Calu3 (cell line): ENCODE measurements at places on chromosomes 13 and 19. TPM values are rescaled to one million over a fixed set of nuclear protein-coding genes. Genes with fewer than 3 reads are reported as not detected.
A peak's percentile ranks its signal among the peaks of the same experiment; 100 is the strongest.

GRCh38 chr13:41408746-41409145 lies 48.6 kb upstream of the RGCC start:
- DNase-seq: no peak

GRCh38 chr19:7989071-7989575 lies 16.3 kb downstream of the ELAVL1 start:
- no peak for DNase-seq

DNA sequence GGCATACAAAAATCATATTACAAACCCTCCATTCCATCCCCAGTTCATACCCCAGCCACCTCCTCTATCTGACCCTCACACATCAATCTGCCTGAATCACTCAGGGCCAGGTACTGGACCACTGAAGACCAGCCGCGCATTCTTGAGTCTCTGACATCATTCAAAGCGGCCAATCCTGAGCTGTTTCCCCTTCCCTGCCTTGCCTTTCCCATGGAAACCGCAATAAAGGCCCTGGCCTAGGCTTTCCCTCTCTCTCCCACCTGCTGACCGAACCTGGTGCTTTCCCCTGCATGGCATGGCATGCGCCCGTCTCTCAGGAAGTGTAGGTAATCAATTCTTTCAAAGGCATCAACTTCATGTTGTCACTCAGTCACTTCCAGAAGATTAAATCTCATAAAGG lies 17.7 kb upstream of the HIF3A start:
- DNase-seq: no peak

GRCh38 chr13:30645629-30646028 lies 27.9 kb downstream of the USPL1 start:
- DNase-seq: no peak

GRCh38 chr19:1074544-1075283 lies 7.7 kb downstream of the ARHGAP45 start:
- DNase-seq: peak; percentile 84

DNA sequence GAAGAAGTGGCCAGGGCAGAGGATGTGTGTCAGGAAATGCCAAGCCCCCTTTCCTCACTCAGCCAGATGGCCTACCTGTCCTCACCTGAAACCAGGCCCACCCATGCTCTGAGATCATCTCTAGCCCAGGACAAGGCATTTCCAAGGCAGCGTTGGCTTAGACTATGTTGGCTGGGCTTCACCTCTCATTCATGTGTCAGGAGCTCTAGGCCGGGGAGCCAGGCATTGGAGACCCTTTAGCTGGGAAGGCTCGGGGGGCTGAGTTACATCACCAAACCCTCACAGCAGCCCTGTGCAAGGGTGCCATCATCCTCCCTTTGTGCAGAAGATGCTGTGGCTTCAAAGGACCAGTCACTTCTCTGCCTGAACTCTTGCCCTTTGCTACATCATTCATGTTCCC lies 40.0 kb downstream of the COL4A2 start:
- no peak for DNase-seq

DNA sequence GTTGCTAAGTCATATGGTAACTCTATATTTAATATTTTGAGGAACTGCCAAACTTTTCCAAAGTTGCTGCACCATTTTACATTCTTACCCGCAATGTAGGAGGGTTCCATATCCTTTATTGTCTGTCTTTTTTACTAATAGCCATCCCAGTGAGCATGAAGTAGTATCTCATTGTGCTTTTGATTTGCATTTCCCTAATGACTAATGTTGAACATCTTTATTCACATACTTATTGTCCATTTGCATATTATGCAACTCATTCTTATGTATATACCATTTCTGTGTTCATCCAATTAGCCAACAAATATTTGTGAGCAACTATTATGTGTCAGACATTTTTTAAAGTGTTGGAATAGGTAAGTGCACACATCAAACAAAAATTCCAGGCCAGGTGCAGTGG lies 20.4 kb upstream of the ATP8A2 start:
- no peak for DNase-seq

GRCh38 chr13:46575818-46576221 lies 22.9 kb downstream of the LRCH1 start:
- DNase-seq: no peak

DNA sequence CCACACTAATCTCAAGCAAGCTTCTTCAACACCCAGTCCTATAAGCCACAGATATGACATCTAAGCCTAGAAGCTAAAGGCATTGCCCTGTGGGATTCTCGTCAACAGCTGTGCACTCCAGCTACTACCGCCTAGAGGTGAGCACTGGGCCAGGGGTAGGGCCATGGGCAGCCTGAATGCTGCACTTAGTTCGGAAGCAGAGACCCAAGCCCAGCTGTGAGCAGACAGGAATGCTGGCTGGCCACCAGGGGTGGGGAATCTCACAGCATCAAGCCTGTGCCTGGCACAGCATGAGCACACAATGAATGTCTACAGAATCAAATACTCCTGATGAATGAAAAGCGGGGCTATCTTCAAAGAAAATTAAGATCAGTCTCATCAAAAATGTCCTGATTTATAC lies 167.5 kb upstream of the UBL3 start:
- DNase-seq: no peak

DNA sequence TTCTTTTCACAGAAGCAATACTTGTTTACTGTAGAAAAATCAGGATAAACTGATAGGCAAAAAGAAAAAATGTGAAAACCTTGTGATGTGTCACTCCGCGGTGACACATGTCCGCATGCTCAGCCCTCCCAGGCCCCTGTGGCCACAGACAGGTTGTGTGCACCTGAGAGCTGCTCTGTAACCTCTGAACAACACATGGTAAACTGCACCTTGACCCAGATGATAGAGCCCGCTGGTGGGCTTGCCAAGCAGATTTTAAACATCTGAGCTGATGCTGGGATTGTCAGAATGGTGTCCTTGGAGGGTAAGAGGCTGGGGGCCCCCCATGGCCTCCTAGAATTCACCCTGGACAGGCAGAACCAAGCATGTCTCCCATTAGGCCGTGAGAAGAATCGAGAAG lies 33.8 kb downstream of the DHRS12 start:
- DNase-seq: no peak

- DNase-seq: no peak
These were observed 553.9 kb upstream of the ARGLU1 start for GRCh38 chr13:107121793-107122192.

GRCh38 chr13:50085063-50085462 lies 69.8 kb downstream of the KCNRG start:
- no peak for DNase-seq

DNA sequence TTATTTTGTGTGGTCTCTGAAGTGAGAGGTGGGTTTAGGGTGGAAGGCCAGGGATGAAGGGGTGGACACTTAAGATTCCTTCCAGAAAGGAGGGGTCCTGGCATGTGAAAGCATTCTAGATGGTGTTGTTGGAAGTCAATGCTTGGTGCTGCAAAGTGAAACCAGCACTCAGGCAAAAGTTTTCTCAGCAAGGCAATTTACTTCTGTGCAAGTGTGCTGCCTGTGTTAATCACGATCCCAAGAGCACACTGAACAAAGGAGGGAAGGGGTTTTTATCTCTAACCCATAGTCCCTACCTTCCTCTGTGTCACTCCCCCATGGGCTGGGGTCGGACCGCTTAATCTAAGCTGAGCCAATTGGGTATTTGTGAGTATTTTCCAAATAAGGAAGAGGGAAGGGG lies 1.3 kb downstream of the ZNF134 start:
- DNase-seq: no peak

DNA sequence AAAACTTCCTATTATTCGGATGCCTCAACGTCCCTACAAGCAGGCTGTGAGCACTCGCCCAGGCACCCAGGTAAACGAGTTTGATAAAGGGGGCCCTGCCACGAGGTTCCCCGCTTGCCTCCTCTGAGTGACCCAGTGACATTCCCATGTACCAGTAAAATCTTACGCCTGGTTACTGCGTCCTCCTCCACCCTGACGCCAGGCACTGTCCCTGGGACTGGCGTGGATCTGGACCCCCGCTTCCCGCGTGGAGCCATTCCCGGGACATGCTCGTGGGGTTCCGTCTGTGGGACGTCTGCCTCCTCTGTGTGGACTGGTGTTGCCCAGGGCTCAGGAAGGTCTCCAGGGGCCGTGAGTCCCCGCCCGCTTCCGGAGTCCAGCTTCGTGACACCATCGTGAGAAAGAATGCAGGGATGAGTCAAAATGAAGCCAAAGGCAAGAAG lies 407 bp upstream of the ZNF550 start:
- no peak for DNase-seq

- peak; percentile 40 for DNase-seq
These were observed 5.3 kb upstream of the CCNP start for GRCh38 chr19:40231544-40232424.

DNA sequence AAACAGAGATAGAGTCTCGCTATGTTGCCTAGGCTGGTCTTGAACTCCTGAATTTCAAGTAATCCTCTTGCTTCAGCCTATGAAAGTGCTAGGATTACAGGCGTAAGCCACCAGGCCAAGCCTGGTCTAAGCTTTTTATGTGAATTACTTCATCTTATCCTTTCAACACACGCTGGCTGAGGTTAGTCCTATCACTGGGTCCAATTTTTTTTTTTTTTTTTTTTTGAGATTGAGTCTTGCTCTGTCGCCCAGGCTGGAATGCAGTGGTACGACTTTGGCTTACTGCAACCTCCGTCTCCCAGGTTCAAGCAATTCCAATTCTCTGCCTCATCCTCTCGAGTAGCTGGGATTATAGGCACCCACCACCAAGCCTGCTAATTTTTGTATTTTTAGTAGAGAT lies 10.4 kb downstream of the MYO1F start:
- no peak for DNase-seq

DNA sequence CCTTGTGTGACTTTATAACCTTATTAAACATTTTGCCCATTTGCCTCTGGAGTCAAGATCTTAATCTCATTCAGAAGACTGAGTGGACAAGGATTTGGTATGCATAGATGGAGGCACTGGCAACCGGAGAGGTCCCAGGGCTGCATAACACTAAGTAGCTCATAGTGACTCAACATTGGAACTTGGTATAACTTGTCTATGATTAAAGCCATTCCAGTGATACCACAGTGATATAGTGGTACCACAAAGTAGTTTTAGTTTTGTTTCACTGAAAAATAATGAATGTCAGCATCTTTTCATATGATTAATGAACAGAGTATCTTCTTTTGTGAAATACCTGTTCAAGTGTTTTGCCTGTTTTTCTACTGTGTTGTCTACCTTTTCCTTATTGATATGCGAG lies 26.4 kb downstream of the CDK8 start:
- no peak for DNase-seq

DNA sequence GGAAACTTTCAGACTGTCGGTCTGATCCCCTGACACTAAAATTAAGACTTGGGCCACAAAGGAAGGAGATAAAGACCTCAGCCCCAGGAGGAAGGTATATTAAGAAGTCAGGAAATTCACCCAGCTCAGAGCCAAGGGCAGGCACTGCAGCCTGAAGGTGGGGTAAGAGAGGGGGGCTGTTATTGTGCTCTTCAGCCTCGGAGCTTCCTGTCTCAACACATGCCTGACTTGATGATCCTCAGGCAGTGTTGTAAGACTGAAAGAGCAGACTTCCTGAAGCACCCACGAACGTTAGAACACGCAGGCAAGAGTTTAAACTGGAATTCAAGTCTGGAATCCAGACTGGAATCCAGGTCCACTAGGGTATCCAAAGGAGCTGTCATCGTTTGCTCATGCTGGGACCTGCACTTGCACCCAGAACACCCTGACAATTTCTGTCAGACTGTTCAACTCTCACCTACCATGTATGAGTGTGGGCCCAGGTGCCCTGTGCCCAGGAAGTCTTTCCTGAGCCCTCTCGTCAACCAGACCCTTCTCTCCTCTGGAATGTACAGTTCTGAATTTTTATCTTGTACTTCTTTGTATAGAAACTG lies 10.7 kb upstream of the FLT1 start:
- DNase-seq: no peak

DNA sequence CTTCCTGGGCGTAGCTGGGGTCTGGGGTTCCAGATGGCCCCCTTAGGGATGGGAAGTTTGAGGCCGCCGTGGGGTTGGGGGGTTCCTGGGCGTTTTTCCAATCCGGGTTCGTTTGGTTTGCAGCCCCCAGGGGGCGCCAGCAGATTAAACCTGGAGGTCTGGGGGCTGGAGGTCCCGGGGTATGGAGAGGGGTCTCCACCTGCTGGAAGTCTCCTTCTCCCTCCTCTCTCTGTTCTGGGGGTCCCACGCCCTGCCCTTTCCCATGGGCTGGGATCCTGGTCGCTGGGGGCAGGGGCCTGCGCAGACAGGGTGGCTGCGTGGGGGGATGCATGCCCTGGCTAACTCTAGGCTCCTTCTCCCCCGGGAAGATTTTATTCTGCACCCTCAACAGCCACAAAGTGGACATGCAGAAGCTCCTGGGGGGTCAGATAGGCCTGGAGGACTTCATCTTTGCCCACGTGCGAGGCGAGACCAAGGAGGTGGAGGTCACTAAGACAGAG lies 899 bp downstream of the GIPC3 start:
- DNase-seq: no peak

GRCh38 chr13:30294004-30294403 lies 13.3 kb downstream of the KATNAL1 start:
- no peak for DNase-seq

- DNase-seq: no peak
These were observed 1447.6 kb downstream of the UQCRFS1 start for GRCh38 chr19:27765397-27765796.

- DNase-seq: no peak
These were observed 1.4 kb upstream of the CD37 start for GRCh38 chr19:49333811-49334288.

GRCh38 chr13:49954674-49955455 lies 18.7 kb upstream of the SPRYD7 start:
- DNase-seq: no peak

DNA sequence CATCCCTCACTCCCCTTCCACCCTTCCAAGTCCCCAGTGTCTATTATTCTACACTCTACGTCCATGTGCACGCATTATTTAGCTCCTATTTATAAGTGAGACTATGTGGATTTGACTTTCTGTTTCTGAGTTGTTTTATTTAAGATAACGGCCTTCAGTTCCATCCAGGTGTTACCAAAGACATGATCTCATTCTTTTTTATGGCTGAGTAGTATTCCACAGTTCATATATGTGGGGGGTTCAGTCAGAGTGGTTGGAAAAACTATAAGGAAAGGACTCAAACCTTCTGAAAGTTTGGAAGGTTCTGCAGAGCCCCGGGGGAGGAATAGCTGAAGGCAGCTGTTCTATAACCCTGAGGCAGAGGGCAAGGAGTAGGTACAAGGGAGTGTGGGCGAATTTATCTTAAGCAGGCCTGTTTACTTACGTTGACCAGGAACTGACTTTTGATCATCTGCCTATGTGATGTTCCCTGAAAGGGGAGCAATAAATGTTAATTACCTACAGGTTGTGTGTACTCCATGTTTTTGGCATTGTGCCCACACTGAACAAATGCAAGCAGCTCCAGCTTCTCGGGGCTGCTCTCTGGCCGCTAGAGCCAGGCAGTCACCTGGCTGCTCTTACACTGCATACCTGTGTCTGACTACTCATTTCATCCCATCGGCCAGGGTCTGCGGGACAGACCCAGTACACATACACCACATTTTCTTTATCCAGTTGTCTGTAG lies 13.5 kb upstream of the ADGRE1 start:
- DNase-seq: no peak

- DNase-seq: peak; percentile 61
These were observed 13.6 kb downstream of the SPC24 start for GRCh38 chr19:11141937-11142527.

- DNase-seq: peak; percentile 82
These were observed 22.4 kb downstream of the EPSTI1 start for GRCh38 chr13:42969565-42970172.

Gene ZNF415
- not detected in 2 replicates for total RNA-seq

Gene IZUMO2
- total RNA-seq: not detected in 2 replicates

Gene GJB2
- total RNA-seq: 3.9 and 4.6 TPM in 2 replicates

Gene CYP2A6
- not detected in 2 replicates for total RNA-seq

Gene PPM1N
- total RNA-seq: 5.0 and 6.8 TPM in 2 replicates

Gene FLT3LG
- 4.8 and 7.1 TPM in 2 replicates for total RNA-seq

Gene CYP2F1
- not detected in 2 replicates for total RNA-seq

Gene SSC5D
- total RNA-seq: 0.26 and 0.69 TPM in 2 replicates

Gene ZNF575
- 2.2 and 2.8 TPM in 2 replicates for total RNA-seq

Gene IFNL1
- total RNA-seq: 1.0 and 1.1 TPM in 2 replicates

Gene LIPE
- total RNA-seq: 17.1 and 22.0 TPM in 2 replicates

Gene KMT5C
- 16.1 and 23.5 TPM in 2 replicates for total RNA-seq
